Fibroblast of the conjunctiva (primary cell): ENCODE measurements at places on chromosomes 3 and 15.

DNA sequence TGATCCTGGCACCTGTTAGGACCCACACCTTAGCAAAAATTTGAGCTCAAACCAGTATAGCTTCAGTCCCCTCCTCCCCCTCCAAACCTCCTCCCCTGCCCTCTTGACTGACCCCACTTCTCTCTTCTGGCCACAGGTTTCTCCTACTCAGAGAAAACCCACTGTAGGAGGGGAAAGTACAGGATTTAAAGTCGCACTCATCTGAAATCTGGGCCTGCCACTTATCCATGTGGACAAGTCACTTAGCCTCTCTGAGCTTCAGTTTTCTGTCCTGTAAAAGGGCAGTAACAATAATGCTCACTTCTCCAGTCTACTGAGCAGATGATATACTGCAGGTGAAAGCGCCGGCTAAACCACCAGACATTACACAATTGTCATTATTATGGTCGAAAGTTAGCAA is 142.7 kb downstream of the MEGF11 start:
- no peak for DNase-seq

DNA sequence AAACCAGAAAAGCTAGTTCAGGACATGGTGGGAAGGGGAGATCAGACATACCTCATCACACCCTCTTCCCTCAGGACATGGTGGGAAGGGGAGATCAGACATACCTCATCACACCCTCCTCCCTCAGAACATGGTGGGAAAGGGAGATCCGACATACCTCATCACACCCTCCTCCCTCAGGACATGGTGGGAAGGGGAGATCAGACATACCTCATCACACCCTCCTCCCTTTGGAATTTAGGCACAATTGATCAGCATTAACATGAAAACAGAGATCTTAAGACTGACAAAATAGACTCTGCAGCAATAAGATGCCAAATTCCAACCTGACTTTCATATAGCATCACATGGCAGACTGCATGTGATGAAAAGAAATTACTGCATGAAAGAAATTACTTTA is 412.7 kb upstream of the ZNF717 start:
- no peak for DNase-seq

DNA sequence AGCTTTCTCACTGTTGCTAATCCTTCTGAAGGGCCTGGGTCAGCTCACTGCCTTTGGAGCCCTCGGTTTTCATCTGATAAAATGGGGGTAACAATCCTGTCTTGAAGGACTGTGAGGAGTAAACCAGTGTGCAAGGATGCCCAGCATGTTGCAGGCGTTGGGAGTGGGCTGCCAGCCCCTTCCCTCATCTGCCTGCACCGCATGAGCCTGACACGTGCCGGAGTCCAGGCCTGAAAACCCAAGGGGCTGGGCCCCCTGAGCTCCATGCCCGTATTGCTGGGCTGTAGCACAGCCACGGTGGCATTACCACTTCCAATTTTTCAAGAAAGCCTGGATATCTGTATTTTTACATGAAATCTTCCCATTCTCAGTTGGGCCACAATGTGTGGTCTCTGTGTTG is 98.1 kb downstream of the DNAJB8 start:
- DNase-seq, result no peak

DNA sequence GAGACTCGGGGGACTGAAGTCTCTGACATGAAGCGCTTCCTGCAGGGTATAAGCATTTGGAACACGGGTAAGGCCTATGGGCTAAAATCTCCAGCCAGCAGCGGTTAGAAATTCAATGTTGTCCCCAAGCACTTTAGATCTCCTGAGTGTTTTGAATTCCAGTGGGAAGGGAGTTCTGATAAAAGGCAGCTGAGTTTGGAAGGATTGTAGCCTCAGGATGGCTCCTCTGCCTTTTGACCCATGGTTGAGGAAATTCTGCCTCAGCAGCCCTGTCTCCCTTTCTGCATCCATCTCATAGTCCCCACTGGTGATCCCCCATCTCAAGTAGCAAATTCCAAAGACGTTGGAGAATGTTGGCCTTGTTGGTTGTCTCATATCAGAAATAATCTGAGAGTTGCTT is 24.2 kb upstream of the HACD2 start:
- no peak for DNase-seq

GRCh38 chr3:183148056-183148455 is 14.5 kb downstream of the LAMP3 start:
- DNase-seq, result peak; percentile 75

GRCh38 chr3:23198801-23199200 is 4.3 kb upstream of the UBE2E2 start:
- DNase-seq, result peak; percentile 29

DNA sequence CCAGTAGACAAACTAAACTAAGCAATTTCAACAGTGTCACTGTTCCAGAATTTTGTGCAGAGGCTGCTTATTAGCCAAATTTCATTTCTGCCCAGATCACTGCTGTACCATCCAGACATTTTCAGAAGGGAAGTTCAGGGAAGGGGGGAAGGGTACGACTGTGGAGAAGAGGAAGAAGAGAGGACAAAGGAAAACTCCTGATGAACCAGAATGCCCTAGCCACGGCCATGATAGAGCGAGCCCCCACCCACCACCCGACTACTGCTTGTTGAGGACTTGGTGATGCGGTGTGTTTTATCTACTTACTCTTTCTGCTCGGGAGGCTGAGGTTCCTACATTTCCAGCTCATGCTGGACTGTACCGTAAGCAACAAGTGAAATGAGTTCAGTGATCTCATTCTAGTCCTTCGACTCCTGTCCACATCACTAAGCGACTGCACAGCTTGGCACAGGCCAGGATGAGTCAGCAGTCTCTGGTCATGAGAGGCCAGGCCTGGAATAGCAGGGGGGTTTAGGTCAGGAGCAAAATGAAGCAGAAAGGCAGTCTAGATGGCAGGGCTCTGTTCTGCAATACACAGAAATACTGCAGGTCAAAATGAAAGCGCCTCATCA is 330.8 kb downstream of the TIGIT start:
- peak; percentile 98 for DNase-seq

DNA sequence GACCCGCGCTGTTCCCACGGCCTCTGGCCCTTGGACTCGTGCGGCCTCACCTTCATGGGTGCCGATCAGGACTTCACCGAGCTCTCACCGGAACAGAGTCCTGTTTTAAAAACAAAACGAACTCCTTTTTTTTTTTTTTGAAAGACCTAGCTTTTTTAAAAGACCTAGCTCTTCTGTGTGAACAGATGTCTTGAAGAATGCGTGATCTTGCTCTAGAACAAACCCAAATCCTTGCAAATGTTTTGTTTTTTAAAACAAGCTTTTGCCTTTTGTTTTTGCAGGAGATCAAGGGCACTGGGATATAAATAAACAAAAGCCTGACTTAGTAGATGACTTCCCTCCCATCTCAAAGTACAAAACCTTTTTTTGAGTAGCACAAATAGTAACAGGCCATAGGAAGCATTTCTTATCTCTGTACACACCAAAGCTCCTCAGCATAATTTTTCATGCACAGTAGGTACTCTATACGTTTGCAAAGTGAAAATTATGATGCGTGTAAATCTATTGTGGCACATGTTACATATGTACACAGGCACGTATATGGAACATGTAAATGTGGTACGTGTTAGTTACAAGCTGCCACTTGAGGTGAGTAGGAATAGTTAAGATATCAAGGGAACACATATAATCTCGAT is 1.1 kb upstream of the MSL2 start:
- DNase-seq, result no peak

GRCh38 chr3:114745322-114746240 is 401.5 kb downstream of the ZBTB20 start:
- peak; percentile 46 for DNase-seq

GRCh38 chr15:78075490-78076230 is 1.9 kb downstream of the TBC1D2B start:
- DNase-seq, result peak; percentile 78

- no peak for DNase-seq
Measured at GRCh38 chr3:43537225-43537624, 84.6 kb downstream of the ANO10 start.

DNA sequence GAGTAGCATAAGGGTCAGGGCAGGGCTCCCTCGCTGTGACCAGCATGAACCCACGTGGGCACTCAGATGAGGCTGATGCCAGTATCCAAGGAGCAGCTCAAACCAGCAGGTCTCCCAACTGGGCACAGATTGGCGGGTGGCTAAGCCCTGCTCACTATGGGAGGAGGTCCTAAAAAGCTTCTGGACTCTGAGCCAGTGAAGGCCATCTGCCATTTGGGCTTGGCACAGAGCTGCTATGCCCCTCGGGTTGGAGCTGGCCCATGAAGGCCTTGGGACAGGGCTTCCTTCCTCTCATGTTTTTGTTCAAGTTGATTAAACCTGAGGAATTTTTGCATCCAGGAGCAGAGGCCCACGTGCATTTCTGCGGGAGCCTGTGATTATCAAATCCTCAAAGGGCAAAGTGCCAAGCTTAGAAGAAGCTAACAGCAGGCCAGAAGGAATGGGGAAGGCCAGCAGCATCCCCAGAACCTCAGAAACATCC is 4.3 kb upstream of the STRA6 start:
- DNase-seq, result no peak

- DNase-seq, result no peak
Measured at GRCh38 chr15:82647045-82647834, at the start of gene CPEB1. Gene CPEB1 (minus strand): TSS chr15:82647363. CDS start chr15:82628459, 18,904 bp downstream.

DNA sequence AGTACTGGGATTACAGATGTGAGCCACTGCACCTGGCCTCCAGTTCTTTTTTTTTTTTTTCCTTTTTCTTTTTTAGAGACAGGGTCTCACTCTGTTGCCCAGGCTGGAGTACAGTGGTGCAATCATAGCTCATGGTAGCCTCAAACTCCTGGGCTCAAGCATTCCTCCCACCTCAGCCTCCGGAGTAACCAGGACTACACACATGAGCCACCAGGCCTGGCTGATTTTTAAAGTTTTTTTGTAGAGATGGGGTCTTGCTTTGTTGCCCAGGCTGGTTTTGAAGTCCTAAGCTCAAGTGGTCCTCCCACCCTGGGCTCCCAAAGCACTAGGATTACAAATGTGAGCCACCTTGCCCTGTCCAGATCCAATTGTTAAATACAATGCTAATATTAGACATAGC is 13.6 kb upstream of the ULK3 start:
- DNase-seq, result no peak

DNA sequence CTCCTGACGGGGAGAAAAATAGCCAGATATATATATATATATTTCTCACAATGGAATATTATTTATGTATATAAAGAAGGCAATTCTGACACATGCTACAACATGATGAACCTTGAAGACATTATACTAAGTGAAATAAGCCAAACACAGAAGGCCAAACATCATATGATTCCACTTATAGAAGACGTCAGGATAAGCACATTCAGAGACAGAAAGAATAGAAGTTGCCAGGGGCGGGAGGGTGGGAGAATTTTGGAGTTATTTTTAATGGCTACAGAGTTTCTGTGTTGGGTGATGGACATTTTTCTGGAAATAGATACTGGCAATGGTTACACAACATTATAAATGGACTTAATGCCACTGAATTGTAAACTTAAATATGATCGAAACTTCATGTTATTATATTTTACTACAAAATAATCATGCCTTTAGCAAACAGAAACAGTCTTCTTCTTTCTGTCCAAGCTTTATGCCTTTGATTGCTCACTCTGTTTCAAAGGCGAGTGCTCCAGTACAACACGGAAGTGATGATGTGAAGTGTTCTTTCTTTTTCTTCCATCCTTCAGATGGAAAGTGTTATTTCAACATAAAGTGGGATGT is 514.0 kb downstream of the OCA2 start:
- DNase-seq, result no peak

GRCh38 chr3:146142757-146143156 is 18.2 kb downstream of the PLOD2 start:
- DNase-seq, result no peak

DNA sequence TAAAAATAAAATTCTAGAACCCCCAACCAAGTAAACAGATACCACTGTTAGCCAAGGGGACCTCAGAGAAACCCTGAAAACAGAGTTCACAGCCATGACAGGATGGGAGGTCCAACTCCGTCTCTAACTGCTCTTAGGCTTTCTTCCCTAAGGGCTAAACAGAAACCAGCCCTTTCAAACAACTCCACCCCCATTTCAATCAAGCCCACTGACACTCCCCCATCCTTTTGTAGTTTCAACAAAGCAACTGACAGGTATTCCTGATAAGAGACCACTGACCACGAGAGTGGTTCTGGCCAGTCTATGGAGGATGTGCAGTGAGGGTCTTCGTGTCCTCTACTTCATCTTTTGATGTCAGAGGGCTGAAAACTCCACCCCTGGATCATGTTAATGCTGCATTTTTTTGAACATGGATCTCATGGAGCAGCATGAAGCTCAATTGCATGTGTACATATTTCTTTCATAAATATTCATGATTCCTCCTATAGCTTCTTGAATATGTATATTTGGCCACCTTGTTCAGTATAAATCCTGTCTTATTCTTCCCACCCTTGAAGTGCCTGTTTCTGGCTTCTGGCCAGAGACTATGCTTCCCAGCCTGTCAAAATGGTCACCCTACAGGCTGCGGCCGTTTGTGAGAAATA is 222.6 kb downstream of the OSBPL10 start:
- DNase-seq, result no peak

DNA sequence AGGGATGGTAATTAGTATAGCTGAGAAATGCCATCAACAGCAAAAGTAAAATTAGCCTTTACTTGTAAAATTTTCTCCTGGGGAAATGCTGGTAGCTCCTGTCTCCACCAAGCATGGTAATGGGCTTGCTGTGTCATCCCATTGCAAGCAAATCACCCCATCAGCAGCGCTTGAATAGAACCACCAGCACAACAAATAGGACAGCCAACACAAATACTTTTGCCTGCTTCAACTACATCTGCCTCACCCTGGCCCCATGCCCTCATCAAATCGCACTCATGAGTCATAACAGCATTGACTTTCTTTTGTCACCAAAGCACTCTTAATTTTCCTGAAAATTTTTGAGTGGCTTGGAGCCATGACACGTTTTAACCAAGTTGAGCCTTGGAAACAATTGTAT is 52.6 kb downstream of the ERC2 start:
- DNase-seq, result no peak

- no peak for DNase-seq
Measured at GRCh38 chr3:119293105-119293870, 895 bp upstream of the ARHGAP31 start.

DNA sequence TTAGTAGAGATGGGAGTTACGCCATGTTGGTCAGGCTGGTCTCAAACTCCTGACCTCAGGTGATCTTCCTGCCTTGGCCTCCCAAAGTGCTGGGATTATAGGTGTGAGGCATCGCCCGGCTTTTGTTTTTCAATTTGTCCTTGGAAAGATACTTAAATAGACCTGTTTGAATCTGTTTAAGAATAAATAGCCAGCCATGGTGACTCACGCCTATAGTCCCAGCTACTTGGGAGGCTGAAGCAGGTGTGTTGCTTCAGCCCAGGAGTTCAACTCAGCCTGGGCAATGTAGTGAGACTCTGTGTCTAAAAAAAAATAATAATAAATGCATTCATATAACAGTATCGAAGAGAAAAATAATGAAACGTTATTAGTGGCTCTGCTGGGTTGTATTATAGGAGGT is 17.3 kb downstream of the SNAPC5 start:
- DNase-seq, result no peak

GRCh38 chr3:23115171-23115877 is 87.8 kb upstream of the UBE2E2 start:
- DNase-seq, result no peak

- DNase-seq, result no peak
Measured at GRCh38 chr3:185594073-185594472, 8.0 kb downstream of the SENP2 start.
